LHCN-M2 (cell line): ENCODE measurements at places on chromosomes 1 and 21. TPM values are rescaled to one million over a fixed set of nuclear protein-coding genes. Genes with fewer than 3 reads are reported as not detected.

DNA sequence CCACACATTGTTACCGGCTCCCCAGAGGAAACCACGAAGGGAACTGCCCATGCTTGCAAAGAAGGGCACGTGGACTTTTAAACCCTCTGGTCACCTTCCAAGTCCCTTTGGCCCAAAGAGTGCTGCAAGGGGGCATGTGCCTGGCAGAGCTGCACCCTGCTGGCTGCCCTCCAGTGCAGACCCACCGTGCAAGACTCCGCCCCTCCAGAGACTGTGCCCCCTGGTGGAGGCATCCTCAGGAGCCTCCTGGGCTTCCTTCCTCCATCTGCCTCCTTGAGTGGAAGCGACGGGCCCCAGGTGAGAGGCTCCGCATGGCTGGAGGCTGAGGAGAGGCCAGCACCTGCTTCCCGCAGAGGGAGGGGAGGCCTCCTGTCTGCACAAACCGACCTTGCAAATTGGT is 100.6 kb downstream of the CRYAA start:
- no peak for DNase-seq

DNA sequence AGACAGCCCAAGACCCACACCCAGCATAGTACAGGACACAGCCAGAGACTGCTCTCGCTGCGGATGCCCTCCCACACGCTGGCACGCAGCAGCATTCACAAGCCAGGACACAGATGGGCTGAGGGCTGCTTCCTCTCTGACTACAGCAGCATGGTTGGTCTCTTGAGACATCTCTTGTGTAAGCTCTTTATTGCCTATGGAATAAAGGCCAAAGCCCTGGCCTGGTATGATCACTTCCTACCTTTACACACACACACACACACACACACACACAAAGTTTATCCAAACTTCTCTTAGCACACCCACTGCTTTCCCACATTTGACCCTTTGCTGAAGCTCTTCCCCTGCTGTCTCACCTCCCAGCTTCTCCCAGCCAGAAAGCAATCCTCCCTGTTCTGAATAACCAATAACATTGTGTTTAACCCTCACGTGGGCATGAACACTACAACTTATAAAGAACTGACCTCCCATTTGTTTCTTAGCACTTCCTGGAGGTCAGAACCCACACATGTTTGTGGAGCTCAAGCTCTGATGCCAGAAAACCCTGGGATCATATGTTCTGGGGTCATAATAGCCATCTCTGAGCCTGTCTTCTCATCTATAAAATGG is 1.2 kb upstream of the LUZP1 start:
- peak; percentile 86 for DNase-seq

RBP7 gene
- total RNA-seq, result not detected in 2 replicates

DNA sequence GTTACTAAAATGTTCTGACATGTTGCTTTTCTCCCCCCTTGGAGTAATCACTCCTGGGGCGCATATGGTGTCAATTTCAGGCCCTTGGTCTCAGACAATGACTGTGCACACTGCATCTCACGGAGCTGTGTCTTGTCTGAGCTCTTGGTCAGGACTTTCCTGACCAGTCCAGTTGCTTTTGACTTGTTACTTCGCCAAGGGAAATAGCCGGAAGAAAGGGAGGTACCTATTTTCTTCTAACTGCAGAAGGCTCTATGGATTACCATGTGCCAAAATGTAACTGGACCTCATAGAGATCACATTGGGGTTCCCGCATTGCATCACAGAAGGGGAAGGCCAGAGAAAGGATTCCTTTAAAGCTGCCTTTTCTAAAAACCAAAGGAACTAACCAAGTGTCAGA is 68.6 kb downstream of the SPAG17 start:
- no peak for DNase-seq

AMY1B gene
- total RNA-seq, result not detected in 2 replicates

S100A1 gene
- 0.86 TPM in 1 of 2 replicates, not detected in the other for total RNA-seq

PADI3 gene
- 0.06 and 0.57 TPM in 2 replicates for total RNA-seq
